ENCODE measurements at places on chromosomes 12 and 14. TPM values are rescaled to one million over a fixed set of nuclear protein-coding genes. Genes with fewer than 3 reads are reported as not detected.

DNA sequence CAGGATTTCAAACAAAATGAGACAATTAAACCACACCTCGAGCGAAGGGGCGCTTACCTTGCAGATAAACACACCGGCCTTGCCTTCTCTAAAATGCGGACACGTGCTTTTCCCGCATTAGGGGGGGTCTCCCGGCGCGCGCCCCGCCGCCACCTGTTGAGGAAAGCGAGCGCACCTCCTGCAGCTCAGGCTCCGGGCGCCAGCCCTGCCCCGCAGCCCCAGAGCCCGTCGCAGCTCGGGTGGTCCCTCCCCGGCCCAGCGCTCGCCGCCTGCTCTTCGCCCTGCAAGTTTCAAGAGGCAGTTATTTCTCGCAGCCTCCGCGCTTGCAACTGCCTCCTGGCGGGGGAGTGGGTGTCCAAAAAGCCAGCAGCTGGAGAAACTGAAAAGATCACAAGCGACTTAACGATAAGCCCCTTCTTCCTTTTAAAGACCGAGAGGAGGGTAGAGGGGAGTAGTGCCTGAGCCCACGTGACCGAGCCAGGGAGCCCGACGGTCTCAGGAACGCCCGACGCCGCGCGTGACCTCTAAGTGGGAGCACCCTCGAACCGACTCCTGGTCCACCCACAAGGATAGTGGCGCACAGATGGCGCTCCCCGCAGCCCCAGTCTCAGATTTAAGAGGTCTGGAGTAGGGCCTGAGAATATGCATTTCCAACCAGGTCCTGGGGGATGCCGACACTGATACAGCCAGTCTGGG is at the start of gene ESR2:
TSS of gene ESR2 (minus strand) at position 396 of the 696 bp plus-strand sequence. CDS start 11,386 bp downstream, outside the sequence.
- no peaks in the 10 kb centered on the region for H3K4me1 ChIP-seq
- H3K36me3 ChIP-seq, result no peaks in the 10 kb centered on the region
- DNase-seq, result peak; percentile 75
- no peak within 1 kb of the TSS for H3K27ac ChIP-seq
- peak within 1 kb of the TSS; percentile 25 for H3K4me3 ChIP-seq

DNA sequence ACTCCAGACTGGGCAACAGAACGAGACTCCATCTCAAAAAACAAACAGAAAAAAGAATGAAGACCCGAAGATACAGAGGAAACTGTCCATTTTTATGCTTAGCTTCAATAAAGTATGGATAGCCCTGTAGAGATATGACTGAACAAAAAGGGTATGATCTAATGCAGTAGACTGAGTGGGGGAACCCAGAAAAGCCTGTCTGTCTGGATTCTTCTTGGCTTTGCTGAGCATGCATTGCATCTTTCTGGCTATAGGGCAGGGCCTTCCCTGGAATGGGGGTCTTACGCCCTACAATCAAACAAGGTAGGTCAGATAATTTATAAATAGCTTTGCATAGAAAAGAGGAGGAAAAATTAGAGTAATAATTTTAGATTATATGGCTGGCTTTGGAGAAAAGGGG is 10.1 kb downstream of the MIA2 start:
- no peak for DNase-seq
- H3K36me3 ChIP-seq, result no peaks in the 10 kb centered on the region
- H3K4me3 ChIP-seq, result no peak overlapping the region
- no peaks in the 10 kb centered on the region for H3K27me3 ChIP-seq

- peak; percentile 45 for DNase-seq
- peaks cover 4% of the 10 kb centered on the region for H3K4me1 ChIP-seq
- peaks cover 14% of the 10 kb centered on the region for H3K27me3 ChIP-seq
- H3K27ac ChIP-seq, result no peak overlapping the region
- H3K4me3 ChIP-seq, result no peak overlapping the region
- H3K36me3 ChIP-seq, result no peaks in the 10 kb centered on the region
Observed at GRCh38 chr12:111024205-111024801, 103.9 kb upstream of the MYL2 start.

DNA sequence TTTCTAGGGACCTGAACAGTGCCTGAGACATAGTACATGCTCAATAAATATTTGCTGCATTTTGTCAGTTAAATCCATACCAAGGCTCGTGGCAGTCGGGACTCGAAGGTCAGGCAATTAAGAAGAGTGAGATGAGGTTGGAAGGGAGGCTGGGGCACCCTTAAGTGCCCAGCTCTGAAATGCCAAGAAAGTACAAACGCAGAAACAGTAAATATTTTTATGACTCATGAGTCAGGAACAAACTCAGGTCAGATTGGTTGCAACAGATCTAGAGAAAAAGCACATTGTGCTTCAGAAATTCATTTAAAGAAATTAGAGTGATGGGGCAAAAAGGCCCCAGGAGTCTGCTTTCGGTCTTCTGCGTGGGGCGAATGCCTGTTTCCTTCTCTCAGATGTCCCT is 83.0 kb upstream of the FZD10 start:
- no peak for DNase-seq
- no peaks in the 10 kb centered on the region for H3K4me1 ChIP-seq
- H3K27me3 ChIP-seq, result peaks cover 14% of the 10 kb centered on the region
- H3K4me3 ChIP-seq, result no peak overlapping the region
- no peak overlapping the region for H3K27ac ChIP-seq

DNA sequence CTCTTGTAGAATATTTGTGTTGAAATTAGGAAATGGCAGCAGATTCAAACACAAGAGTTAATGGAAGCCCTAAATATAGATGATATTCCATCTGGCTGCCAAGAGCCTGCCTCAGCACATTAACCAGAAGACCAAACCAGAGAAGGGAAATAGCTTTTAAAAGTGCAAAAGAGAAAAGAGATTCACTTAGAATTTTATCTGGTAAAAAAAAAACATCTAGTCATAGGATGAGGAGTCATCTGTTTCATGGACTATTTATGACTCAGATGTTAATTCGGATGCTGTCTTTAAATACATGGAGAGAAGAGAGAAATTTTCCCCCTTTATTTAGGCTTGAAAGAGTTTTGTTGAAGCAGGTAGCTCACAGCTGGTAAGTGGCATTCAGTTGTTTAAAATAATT is 201.6 kb upstream of the NUDT4 start:
- no peak overlapping the region for H3K4me3 ChIP-seq
- H3K27me3 ChIP-seq, result no peaks in the 10 kb centered on the region
- H3K27ac ChIP-seq, result peak overlapping the region; percentile 92
- DNase-seq, result no peak
- no peaks in the 10 kb centered on the region for H3K36me3 ChIP-seq
- peaks cover 31% of the 10 kb centered on the region for H3K4me1 ChIP-seq

DNA sequence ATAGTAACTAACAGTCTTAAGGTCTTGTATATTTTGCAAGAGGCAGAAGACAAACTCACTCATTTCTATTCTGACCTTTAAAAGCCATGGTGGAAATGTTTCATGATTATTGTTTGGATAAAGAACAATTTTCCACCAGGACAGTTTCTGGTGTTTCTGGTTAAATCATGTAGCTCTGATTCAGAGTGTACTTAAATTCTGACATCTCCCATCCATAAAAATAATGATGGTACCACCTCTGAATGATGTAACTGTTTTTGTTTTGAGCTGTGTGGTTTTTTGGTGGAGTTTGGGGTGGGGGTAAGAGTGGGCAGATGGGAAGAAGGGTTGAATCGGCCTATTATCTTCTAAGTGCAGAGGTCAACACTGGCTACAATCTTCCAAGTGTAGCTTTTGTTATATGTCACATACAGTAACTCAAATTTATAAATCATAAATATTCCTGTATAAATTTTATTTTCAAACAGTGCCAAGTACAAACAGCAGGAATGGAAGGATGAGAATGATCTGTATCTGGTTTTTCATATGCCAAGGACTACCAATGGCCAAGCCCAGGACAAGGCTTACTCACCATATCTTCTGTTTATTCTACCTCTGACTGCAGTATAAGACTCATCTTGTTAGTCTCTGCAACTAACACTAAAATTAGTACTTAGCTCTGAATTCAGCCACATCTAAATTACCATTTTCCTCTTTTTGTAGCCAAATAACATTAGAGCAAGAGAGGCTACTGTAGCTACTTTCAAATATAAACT is 108.7 kb downstream of the BCAT1 start:
- no peak overlapping the region for H3K27ac ChIP-seq
- no peak for DNase-seq
- H3K36me3 ChIP-seq, result no peaks in the 10 kb centered on the region

Gene SLC17A8
- total RNA-seq, result not detected

Gene DIO2
- total RNA-seq, result 0.11 TPM

Gene MGP
- total RNA-seq, result not detected

Gene CEBPE
- total RNA-seq, result not detected
